GM18507 (cell line): ENCODE measurements at places on chromosomes 2 and 18.

GRCh38 chr2:8212239-8212638 is 469.6 kb upstream of the ID2 start:
- no peak for DNase-seq

GRCh38 chr2:221895366-221896121 is 323.4 kb upstream of the EPHA4 start:
- no peak for DNase-seq

DNA sequence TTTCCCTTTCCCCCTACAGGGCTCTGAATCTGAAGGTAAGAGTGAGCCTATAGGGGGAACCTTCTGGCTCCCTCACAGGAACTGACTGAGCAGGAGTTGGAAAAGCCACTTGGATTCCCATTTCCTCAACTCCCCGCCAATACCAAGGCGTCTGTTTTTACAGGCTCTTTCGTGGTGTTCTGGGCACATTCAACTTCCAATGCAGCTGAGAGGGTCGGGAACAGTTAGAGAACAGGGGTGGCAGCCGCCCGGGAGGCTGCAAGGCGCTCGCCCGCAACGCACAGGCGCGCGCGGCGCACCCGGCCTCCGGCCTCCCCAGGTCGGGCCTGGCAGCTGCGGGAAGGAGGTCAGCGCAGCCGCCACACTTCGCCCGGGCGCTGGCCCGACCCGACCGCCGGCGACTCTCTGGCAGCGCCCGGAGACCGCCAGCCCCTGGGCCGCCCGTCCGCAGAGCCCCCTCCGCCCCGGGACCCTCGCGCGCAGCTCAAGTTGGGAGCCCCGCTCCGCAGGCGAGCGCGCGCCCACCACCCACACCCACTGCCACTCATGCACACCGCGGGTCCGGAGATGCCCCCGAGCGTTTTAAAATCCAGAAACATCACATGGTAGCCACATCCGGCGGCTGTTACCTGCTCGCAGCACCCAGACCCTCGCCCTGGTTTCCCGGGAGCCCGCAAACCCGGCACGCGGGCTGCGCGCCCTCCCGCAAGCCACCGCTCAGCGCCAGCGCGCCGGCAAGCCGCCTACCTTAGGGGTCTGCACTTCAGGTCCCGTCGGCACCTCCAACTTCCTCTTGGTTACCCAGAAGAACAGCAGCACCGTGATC is 816 bp downstream of the GALNT14 start:
- no peak for DNase-seq

- no peak for DNase-seq
These were observed 16.2 kb upstream of the CTAGE1 start for GRCh38 chr18:22433956-22434355.

DNA sequence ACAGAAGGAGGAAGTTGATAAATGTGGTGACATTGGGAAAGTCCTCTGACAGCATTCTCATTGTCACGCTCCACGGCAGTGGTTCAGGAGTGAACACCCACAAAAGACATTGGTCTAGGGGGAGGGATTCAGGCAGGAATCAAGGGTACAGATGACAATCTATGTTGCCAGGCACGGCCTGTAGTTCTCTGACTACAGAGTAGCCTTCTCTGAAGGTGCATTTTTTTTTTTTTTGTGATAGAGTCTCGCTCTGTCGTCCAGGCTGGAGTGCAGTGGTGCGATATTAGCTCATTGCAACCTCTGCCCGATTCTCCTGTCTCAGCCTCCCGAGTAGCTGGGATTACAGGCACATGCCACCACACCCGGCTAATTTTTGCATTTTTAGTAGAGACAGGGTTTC is 7.4 kb upstream of the MOB1A start:
- DNase-seq, result peak; percentile 48

- no peak for DNase-seq
These were observed 54.8 kb upstream of the CCDC178 start for GRCh38 chr18:33495278-33495677.

GRCh38 chr2:214076527-214076926 is 334.3 kb upstream of the VWC2L start:
- DNase-seq, result no peak

- no peak for DNase-seq
These were observed 531.5 kb upstream of the SALL3 start for GRCh38 chr18:78448106-78448505.

GRCh38 chr2:20169796-20170703 is 54.9 kb downstream of the SDC1 start:
- DNase-seq, result no peak

GRCh38 chr2:136448432-136448831 is 316.9 kb upstream of the THSD7B start:
- DNase-seq, result no peak

GRCh38 chr2:106257135-106257534 is 63.0 kb upstream of the UXS1 start:
- no peak for DNase-seq

GRCh38 chr2:54350426-54350825 is 94.4 kb upstream of the TSPYL6 start:
- DNase-seq, result no peak

- DNase-seq, result no peak
These were observed 759 bp downstream of the GALNT13 start for GRCh38 chr2:153872311-153873051.

DNA sequence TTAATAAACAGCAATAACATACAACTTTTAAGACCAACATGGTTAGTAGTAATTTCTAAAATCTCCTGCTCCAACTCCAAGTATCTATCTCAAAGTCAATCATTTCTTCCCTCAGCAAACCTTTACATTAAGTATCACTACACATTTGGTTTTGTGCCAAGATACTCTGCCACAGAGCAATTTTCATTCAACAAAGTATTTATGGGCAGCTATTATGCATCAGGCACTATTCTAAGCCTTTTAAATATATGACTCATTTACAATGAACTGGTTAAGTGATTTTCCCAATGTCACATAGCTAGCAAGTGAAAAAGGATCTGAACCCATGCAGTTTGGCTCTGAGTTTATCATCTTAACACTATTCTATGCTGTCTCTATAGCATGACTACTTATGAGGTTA is 264.3 kb downstream of the NOL4 start:
- DNase-seq, result no peak

GRCh38 chr2:37090019-37090477 is 5.7 kb downstream of the GPATCH11 start:
- peak; percentile 28 for DNase-seq

DNA sequence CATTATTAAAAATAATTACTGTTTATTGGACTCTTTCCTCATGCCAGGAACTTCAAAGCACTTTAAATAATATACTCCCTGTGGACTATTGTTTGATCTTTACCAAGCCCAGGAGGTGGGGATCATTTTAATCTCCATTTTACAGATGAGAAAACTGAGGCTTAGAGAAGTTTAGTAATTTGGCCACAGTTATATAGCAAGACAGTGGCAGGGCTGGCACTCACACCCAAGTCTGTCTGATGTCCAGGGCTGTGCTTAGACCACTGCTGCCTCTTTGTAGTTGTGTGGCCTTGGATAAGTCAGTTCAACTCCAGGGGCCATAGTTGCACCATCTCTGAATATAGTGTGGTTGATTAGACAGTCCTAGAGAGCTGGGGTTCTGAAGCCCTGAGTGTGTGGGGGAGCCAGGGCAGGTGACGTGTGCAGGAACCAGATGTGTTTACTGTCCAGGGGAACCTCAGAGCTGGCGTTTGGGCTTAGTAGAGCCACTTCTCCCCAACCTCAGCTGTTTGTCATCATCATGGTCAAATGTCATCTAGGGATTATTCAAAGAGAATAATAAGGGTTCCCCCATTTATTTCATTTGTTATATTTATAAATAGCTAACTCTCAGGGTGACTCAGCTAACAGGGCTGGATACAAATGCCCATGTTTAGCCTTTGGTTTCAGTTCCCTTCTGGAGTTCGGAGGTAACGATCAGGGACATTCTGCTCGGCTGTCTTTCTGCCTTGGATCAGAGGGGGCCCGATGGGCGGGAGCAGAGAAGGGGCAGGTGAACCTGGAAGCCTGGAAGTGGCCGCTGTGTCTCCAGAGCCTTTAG is 68.0 kb downstream of the BOLA3 start:
- DNase-seq, result peak; percentile 32

- DNase-seq, result no peak
These were observed 36.4 kb downstream of the TMEM182 start for GRCh38 chr2:102798181-102798580.

DNA sequence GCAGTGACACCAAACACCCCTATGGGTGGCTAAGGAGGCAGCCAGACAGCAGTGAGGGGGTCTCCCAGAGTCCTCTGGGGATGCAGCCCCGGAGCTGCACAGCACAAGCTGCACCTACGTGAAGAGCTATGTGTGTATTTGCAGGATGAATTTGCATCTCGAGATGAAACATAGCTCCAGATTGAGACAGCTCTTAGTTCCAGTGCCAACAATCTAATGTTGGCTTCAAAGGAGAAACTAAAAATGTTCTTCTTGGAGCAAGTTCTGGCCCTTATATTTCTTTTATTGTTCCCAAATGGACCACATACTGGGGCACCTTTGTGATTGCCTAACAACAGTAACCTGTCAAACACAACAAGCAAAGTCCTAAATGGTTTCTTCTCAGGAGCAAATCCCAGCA is 233.9 kb downstream of the SLC4A3 start:
- no peak for DNase-seq

DNA sequence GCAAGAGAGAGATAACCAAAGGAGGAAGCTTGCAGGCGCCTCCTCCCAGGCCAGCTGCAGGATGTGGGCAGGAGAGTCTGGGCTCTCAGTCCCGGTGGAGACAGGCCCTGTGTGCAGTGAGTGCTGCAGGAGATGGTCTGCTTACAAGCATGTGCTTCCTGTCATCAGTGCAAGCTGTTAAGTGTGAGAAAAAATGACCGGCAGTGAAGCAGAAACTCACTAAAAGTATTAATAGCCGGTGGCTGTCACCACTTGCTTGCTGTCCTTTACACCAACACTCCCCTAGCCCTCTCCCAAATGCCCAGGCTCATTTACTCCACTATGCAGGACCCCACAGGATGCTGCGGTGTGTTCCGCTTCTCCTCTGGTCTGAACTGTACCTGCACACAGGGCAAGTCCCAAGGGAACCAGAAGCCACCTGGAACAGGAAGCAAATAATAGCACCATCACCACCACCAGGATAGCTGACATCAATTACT is 435.6 kb upstream of the HS6ST1 start:
- peak; percentile 80 for DNase-seq

- no peak for DNase-seq
These were observed 15.4 kb upstream of the ACYP2 start for GRCh38 chr2:54099829-54100585.

GRCh38 chr2:158127380-158127804 is 25.7 kb downstream of the UPP2 start:
- no peak for DNase-seq

- DNase-seq, result no peak
These were observed 237.9 kb downstream of the HAUS1 start for GRCh38 chr18:46341986-46342525.

DNA sequence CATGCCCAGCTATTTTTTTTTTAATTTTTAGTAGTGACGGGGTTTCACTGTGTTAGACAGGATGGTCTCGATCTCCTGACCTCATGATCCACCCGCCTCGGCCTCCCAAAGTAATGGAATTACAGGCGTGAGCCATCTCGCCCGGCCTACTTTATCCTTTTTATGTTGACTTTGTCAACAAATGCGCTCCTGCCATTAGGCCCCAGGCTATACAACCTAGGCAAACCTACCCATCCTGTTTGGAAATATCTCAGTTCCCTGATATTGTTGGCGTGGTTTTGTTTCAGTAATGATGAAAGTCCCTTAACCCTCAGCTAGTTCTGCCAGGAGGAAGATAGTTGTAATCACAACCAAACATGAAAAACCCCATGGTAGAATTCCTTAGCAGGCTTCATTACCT is 249.4 kb upstream of the SOX11 start:
- no peak for DNase-seq

- DNase-seq, result peak; percentile 12
These were observed 34.1 kb downstream of the NOP58 start for GRCh38 chr2:202299712-202300111.

DNA sequence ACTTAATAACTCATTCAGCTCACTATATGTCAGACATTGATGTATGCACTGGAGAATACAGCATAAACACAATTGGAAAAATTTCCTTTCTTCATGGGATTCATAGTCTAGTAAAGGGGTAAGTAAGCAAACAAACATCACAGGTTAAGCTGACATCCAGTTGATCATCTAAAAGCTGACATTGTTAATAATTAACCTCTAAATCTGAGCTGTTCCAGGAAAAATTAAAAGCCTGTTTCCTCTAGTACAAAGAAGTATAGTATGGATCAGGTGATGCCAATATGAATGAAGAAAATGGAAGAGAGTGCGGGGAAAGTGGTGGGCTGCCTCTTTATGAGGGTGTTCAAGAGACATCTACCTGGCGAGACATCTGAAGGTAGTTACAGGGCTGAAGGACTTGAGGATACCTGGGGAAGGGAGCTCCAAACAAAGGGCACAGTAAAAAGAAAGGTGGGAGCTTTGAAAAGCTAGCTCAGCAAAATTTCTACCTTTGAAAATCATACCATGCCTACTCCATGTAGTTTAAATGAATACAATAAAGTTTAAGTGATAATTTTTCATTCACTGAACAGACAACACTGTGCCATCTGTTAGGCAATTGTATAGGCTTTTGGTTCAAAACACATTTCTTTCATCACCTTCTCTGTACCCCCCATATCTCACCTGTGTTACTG is 619.3 kb downstream of the TRIB2 start:
- no peak for DNase-seq

DNA sequence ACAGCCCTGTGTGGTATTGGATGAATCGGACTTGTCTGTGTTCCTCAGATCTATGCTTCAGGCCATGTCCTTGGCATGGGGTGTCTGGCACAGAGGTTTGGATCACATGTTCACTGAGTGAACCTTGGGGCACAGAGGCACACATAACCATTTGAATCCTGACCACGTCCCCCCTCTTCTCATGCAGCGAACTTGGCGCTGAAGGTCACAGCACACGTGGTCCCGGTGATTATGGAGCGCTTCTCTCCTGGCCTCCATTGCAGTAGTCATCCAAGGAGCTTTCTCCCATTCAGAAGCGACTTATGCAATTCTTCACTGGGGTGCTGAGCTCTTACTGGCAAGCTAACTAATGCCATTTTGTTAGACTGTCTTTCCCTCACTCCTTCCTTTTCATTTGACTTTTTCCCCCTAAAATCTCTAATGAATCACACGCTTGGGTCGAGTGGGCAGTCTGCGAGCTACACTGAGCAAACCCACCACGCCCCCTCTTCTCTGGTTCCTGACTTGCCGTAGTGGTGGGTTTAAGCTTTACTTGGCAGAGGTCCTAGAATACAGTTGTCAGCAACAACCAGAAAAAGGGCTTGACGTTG is 59.4 kb downstream of the KCNG2 start:
- DNase-seq, result no peak

GRCh38 chr2:217740178-217740577 is 262.6 kb downstream of the TNS1 start:
- DNase-seq, result no peak

DNA sequence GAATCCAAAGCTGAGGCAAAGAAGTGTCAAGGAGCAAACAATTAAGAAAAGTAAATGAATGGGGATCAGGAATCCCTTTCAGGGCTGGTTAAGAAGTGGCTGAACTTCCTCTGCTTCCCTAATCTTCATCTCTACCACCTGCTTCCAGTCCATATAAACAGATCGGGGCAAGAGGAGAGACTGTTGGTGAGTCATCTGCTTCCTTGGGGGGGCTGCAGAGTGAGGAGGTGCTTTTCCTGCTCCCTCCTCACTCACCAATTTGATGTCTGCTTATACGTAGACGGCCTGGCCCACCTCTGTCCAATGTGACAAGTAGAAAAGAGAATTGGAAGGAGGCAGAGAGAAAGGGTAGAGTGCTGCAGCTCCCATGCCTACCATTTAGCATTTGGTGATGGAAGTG is 68.4 kb downstream of the NAB1 start:
- no peak for DNase-seq
